Stimulated activated CD4-positive, alpha-beta T cell treated with anti-CD3 and anti-CD28 coated beads, TNF-alpha, amount 100 ng/mL, for 48 hours (primary cell): ENCODE measurements at places on chromosomes 2 and 18.

- DNase-seq: no peak
These were observed 4.9 kb downstream of the MAP3K2 start for GRCh38 chr2:127382831-127383230.

- no peak for DNase-seq
These were observed 205.1 kb downstream of the CTIF start for GRCh38 chr18:48743886-48744285.

DNA sequence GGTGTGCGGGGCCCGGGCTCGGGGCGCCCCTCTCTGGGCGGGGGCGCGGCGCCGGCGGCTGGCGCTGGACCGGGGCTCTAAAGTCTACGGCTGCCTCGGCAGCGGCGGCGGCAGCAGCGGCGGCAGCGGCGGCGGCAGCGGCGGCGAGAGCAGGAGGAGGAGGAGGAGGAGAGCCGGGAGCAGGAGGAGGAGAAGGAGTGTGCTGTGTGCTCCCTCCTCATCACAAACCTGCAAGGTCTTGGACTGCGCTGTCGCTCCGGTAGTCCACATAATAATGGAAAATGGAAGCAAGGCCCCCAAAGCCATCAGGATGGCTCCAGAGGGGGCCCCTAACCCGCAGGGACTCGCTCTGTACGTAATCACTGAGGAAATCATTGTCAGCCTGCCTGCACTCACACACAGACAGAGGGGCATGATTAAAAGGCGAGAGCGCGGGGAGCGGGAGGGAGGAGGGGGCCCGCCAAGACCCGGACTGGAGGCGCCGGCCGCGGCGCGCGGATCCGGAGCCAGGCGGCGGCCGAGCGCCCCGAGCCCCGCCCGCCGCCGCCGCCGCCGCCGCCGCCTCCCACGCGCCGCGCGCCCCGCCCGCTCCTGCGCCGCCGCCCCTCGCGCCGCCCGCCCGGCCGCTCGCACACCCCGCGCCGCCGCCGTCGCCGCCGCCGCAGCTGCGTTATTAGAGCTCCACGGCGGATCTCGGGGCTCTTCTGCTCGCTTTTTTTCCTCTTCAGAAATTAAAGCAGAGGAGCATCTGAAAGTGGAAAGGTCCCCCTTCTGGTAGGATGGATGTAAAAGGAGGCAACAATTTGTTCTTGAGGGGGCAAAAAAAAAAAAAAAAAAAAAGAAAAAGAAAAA lies at the start of gene ZNF521:
TSS of gene ZNF521 (minus strand) at position 390 of the 852 bp plus-strand sequence. CDS start 1,220 bp downstream, outside the sequence.
- DNase-seq: no peak

GRCh38 chr2:107197594-107198294 lies 311.8 kb upstream of the ST6GAL2 start:
- DNase-seq: no peak

- no peak for DNase-seq
These were observed 26.9 kb upstream of the CCBE1 start for GRCh38 chr18:59724103-59724502.

GRCh38 chr2:75657798-75658197 lies 11.2 kb downstream of the MRPL19 start:
- no peak for DNase-seq

- DNase-seq: no peak
These were observed 40.1 kb upstream of the GPD2 start for GRCh38 chr2:156396126-156396525.

GRCh38 chr2:71559080-71559827 lies 105.9 kb downstream of the DYSF start:
- DNase-seq: no peak

GRCh38 chr2:2850218-2850755 lies 519.2 kb upstream of the MYT1L start:
- no peak for DNase-seq

DNA sequence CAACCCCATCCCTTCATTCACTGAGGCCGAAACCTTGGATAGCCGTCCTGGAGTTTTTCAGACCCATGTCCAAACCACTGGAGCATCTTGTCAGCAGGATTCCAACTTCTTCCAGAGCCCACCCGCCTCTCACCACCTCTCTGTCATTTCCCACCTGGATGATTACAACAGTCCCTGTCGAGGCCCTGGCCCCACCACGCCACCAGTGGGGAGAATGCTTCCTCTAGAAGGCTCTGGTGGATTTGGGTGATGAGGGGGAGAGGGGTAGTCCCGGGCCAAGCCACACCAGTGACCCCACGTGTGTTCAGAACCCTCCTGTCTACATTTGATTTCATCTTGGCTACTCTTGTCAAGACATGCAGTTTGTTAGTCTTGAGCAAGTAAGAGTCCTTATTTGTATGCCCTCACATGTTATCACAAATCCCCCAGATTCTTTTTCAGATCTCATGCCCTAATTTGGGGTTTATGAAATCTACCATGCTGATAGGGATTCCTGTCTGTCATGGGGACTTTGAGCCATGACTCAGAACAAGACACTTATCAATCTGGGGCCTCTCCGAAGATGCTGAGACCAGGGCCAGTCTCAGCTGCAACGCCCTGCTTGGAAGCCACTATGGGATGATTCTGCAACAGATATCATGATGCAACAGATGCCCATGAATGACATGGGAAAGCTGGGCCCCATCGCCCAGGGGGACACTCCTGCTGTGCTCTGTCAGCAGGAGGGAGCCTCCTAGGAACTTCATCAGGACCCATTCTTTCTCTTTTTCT lies 186.1 kb downstream of the ZFP36L2 start:
- no peak for DNase-seq

GRCh38 chr18:44840058-44840790 lies 159.5 kb downstream of the SETBP1 start:
- no peak for DNase-seq

GRCh38 chr2:26529406-26530239 lies 51.7 kb upstream of the OTOF start:
- no peak for DNase-seq

DNA sequence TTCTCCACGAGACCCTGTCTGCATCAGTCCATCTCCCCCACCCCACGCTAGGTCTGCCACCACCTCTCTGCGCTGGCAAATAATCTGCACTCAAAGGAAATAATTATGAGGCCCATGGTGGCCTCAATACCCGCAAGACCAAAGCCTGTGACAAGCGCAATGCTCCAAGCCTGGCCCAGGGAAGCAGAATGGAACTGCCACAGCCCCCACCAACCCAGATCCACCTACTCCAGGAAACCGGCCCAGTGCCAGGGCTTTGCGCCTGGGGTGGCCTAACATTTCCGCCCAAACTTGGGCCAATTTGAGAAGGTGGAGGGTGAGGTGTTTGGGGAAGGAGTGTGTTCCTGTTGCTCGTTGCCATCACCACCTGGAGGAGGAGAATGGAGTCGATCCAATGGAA lies 26.0 kb upstream of the ATOH8 start:
- no peak for DNase-seq
